ENCODE measurements at places on chromosomes 6 and 20.

DNA sequence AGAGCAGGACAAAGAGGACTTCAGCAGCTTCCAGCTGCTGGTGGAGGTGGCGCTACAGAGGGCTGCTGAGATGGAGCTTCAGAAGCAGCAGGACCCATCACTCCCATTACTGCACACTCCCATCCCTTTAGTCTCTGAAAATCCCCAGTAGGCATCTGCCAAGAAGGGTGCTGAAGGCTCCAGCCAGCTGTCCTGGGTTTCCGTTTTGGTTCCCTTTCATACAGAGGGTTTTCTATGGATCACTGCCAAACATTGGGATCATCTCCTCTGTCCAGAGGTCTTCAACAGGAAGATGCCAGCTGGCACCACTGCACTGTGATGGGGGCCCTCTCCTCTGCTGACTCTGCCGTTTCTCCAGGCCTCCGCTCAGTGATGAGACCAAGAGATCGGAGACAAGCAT lies 14.3 kb upstream of the RAB5IF start:
- no peak for DNase-seq

DNA sequence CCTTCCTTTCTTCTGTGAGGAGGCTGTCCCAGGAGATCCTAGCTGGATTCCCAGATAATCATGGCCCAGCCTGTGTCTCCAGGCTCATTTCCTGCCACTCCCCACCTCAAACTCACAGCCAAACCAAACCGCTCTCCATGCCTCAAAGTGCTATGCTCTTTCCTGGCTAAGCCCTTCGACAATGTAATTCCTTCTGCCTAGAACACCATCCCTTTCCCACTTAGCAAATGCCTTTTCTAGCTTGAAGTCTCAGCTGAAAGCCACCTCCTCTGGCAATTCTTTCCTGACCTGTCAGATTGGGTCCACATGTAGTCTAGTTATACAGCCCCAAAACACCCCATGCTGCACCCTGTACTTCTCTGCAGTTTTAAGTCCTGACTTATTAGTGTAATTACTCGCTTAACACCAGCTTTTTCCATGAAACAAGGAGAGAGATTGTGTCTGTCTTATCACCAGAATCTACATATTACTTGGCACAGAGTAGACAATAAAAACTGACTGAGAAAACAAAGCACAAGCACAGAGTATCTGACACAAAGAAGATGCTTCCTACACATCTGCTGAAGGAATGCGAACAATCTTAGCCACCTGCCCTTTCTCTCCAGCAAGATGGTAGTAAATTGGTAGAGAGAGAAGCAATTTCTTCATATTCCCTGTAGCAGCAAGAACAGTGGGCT lies 5.4 kb downstream of the TRIM26 start:
- no peak for DNase-seq

GRCh38 chr6:52356017-52356416 lies 5.9 kb upstream of the PAQR8 start:
- no peak for DNase-seq

DNA sequence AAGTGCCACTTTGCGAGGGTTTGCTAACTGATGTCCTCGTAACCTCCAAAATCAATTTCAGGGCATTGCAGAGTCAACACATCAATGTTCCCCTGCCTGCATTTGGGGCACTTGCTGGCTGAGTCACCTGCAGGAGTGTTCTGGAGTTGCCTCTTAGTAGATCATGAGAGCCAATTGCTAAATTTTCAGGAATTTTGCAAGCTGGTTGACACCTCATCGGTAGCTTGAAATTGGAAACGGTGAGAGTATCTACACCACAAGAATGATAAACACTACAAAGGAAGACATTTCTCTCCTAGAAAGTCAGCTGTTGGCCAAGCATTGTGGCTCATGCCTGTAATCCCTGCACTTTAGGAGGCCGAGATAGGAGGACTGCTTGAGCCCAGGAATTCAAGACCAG lies 10.8 kb upstream of the BFSP1 start:
- no peak for DNase-seq

DNA sequence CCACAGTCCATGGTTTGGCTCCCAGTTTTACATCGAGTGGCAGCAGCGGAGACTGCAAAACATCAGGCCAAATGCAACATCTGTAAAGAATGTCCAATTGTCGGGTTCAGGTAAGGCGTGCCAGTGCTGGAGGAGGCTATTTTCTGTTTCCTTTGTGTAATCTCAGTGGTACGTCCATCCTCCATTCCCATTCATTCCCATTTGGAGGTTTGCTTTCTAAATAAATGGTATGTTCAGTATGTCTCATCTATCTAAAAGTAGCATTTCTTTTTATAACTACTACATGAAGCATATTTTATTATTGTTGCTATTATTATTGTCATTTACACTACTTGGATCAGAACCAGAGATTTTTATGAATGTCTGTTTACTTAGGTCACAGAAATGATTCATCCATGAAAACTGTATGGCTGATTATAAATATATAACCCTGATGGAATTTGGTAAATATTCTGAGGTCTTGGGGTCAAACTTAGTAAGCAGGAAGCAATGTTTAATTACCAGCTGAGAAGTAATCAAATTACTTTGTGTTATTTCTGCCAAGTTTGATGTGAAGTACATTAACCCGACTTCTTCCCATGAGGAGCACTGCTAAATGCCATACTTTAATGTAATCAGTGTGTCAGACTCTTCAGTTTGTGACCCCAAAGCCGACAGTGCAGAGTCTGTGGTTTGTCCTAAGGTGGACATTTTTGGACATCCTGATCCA lies 512.9 kb downstream of the UTRN start:
- DNase-seq, result peak; percentile 25

DNA sequence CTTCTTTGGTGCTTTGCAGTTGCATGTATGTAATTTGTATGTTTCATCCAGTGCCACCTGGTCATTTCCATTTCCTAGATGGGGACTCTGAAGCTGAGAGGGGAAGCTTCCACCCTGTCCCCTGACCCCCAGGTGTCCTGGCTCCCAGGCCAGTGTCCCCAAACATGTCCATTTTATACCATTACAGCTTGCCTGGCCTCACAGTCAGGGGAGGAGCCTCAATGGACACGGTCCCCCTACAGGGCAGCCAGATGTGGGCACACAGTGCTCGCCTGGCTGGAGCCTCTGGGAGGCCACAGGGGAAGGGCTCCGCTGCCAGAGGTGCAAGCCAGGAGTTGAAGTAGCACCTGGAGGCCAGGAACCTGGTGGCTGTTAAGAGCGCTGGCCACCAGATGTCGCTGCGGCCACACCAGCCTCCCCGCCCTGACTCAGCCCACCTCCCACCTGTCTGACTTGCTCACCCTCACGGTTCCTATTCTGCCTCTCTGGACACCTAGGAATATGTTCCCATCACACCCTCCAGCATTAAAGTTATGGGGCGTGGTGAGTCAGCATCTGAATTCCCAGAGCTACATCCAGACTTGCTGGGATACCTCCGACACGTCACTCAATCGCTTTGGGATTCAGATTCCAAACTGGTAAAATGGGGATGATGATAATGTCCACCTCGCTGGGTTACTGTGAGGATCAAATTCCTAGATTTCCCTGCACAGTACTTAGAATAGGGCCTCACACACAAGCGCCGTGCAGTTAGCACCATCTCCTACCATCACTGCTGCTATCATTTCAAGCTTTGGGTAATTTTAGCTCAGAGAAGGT lies 107.4 kb downstream of the SULF2 start:
- no peak for DNase-seq

DNA sequence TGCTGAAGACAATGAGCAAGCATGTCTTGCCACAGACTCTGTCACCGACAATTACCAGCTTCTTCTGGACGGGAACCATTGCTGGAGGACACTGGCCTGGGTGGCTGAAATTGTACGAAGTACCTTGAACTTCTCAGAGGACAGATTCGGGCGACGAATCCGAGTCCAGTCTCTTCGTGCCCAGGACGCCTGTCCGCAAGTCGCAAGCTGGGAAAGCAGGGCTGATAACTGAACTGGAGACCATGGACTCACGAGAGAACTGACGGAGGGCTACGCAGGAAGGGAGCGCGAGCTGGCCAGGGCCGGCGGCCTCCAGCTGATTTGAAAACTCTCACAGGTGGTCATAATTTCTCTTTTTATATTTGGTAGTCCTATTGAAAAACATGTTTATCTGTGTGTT lies 1229.5 kb upstream of the MAP3K7 start:
- no peak for DNase-seq

GRCh38 chr20:50690650-50691572 lies at the start of gene RIPOR3:
Gene RIPOR3 (minus strand): TSS chr20:50691542. CDS start chr20:50691128, 414 bp downstream.
- no peak for DNase-seq

DNA sequence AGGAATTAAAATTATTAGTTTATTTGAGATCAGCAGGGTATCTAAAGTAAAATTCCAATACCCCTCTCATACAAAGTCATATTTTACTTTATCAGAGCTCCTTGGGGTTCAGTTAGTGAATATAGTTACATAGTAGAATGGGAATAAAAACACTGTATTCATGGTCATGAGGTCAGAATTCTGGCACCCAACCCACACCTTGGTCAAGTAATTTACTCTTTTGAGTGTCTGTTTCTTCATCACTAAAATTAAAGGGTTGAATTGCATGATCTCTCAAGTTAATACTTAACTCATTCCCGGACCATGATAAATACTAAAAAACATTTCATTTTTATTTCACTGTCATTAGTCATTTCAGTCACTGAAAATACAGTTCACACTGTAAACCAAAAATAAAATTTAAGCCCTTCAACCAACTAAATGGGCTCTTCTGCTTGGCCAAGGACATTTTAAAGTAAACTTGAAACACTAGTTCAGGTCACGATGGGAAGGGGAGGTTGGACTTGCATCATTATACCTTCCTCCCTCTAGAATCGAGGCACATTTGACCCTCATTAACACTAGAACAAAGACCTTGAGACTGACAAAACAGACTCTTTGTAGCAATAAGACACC lies 21.1 kb upstream of the HLA-DRB1 start:
- DNase-seq, result no peak

- DNase-seq, result peak; percentile 59
Measured at GRCh38 chr6:137823826-137824555, 43.1 kb upstream of the TNFAIP3 start.

DNA sequence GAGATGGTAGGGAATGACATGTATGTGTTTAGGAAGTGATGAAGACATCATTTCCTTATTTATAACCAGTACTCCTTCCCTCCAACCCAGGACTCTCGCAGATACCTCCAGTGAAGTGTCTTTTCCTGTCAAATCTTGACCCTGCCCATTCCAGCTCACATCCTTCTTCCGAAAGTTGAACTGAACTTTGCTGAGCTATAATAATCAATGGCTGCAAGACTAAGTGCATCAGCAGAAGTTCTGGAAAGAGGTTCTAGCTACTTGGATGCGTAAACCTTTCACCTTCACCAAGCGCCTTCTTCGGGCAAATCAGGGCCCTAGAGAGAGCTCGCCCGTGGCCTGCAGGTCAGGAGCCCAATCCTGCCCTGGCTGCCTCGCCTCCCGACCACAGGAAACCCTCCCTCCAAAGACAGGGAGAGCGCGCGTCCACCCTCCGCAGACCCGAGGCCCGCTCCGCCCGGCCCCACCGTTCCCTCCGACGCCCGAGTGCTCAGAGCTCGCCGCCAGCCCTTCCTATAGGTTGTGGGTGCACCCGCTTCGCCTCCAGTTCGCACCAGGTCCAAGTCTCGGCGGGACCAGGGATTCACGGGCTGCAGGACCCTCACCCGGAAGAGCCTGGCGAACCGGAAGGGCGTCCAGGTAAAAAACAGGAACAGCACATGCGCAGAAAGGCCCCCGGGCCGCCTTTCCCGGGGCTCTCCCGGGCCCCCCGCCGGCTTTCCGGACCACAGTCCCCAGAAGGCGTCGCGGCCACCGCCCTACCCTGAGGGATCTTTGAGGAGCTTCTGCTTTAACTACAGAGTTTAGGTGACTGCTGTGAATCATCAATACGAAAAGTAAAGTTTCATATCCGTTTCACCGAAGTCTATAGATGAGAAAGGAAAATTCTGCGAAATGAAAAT lies at the start of gene ZNF334:
Gene ZNF334 (minus strand): TSS at position 617 of the 902 bp plus-strand sequence. CDS start 1,457 bp downstream, outside the sequence.
- DNase-seq, result no peak

GRCh38 chr6:97666889-97667288 lies 383.9 kb upstream of the MMS22L start:
- no peak for DNase-seq

- DNase-seq, result no peak
Measured at GRCh38 chr20:45406260-45407066, 1.6 kb upstream of the DBNDD2 start.

DNA sequence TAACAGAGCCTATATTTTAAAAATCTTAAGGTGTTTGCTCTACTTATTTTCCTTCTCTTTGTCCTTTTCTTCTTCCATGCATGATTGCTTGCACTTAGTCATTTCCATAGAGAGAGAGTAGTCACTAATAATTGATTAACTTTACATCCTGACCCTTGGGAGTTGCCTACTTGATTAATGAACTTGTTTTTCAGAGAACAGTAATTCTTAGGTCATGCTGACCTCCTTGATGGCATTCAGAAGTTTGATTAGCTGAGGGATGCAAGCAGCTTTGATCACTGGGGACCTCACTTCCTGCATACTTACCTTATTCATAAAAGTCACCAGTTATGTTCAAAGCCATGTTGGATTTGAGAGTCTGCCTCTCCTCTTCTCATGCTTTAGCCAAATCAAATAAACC lies 715.6 kb upstream of the ID4 start:
- DNase-seq, result no peak

DNA sequence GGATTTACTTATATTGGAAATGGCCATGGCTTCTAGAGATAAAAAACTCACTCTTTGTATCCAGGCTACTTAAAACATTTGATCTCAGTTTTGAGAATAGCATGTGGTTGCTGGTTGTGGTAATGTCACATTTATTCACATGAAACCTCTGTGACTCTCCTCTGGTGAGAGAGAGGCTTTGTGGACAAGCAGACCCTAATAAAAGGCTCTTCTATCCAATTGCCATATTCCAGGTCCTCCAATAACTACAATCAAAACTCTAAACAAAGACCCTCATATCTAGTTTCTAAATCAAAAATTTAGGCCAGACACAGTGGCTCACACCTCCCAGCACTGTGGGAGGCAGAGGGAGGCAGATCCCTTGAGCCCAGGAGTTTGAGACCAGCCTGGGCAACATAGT lies 176.3 kb upstream of the LAMP5 start:
- DNase-seq, result no peak

- no peak for DNase-seq
Measured at GRCh38 chr6:118542184-118542952, 5.7 kb upstream of the PLN start.

DNA sequence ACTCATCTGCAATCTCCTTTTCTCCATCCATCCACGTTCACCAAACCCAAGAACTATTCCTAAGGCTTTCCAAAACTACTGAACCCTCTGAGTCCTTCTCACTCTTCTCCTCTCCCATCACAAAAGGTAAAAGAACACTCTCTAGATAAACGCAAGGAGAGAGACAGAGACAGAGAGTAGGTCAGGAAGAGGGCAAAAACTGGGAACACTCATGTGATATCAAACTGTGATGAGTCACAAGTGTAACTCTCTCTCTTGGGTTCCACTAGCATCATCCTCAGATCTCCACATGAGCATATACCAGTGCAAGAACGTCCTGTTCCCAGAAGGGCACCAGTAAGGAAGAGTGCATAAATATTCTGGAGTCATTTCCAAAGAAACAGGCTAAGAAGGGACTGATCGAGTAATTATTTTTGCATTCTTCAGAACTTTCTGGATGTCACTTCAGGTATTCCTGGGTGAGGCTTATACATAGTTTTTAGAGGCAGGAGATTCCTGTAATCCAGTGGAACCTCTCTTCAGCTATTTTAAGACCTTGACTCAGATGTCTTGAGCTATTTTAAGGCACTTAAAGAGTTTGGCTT lies 47.3 kb upstream of the STXBP5 start:
- no peak for DNase-seq
